GM23248 (cell line): ENCODE measurements at places on chromosomes 2 and 18. TPM values are rescaled to one million over a fixed set of nuclear protein-coding genes. Genes with fewer than 3 reads are reported as not detected.

The TEKT4 gene
- not detected in 2 replicates for total RNA-seq

The WNT6 gene
- not detected in 2 replicates for total RNA-seq

The SKA1 gene
- 5.6 and 8.8 TPM in 2 replicates for total RNA-seq

The C2orf72 gene
- 0.11 TPM in 1 of 2 replicates, not detected in the other for total RNA-seq

The RANBP2 gene
- total RNA-seq: 47.8 and 51.7 TPM in 2 replicates

The CNGA3 gene
- under 0.01 and 0.51 TPM in 2 replicates for total RNA-seq

The HOXD4 gene
- 2.5 and 7.8 TPM in 2 replicates for total RNA-seq

The RAB27B gene
- 0.13 and 0.54 TPM in 2 replicates for total RNA-seq

The AQP4 gene
- not detected in 2 replicates for total RNA-seq

DNA sequence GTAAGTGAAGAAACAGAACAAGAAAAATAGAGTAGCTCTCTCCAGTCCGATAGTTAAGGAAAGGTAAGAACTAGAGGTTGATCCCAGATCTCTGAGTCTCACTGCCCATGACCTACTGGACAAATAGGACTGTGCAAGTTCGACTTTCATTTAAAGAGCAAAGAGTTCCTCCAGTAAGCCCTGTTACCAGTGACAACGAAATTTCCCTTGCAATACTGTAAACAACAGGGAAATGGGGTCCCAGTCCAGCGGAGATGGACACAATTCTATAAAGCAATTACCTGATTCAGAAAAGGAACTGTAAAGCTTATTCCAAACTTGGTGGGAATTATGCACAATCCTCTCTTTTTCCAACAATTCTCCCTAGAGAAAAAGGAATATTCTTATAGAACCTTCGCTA, 65.9 kb downstream of the XDH start:
- H3K4me1 ChIP-seq: 0 out of 2 replicates have a peak, but pooled peaks cover 11% of the 10 kb centered on the region
- H3K27me3 ChIP-seq: no peaks in the 10 kb centered on the region
- no peaks in the 10 kb centered on the region for H3K36me3 ChIP-seq
- H3K27ac ChIP-seq: no peak overlapping the region

DNA sequence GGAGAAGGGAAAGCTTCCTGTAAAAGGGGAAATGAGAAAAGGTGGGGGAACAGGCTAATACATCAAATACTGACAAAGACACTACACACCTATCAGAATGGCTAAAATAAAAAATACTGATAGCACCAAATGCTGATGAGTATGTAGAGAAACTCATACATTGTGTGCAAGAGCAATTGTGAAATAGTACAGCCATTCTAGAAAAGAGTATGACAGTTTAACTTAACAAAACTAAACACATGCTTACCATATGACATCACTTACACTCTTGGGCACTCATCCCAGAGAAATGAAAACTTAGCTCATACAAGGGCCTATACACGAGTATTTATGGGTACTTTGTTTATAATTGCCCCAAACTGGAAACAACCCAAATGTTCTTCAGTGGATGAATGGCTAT, 53.4 kb downstream of the ZNF638 start:
- peaks cover 59% of the 10 kb centered on the region for H3K36me3 ChIP-seq
- no peaks in the 10 kb centered on the region for H3K27me3 ChIP-seq
- peak; percentile 77 for DNase-seq
- peaks cover 18% of the 10 kb centered on the region for H3K4me1 ChIP-seq
- no peak overlapping the region for H3K4me3 ChIP-seq

GRCh38 chr2:157497638-157498314, 53.9 kb upstream of the CYTIP start:
- no peaks in the 10 kb centered on the region for H3K4me1 ChIP-seq
- DNase-seq: peak; percentile 77
- H3K36me3 ChIP-seq: no peaks in the 10 kb centered on the region
- H3K27me3 ChIP-seq: no peaks in the 10 kb centered on the region
- H3K27ac ChIP-seq: no peak overlapping the region

- no peaks in the 10 kb centered on the region for H3K36me3 ChIP-seq
- no peak for DNase-seq
- H3K27me3 ChIP-seq: no peaks in the 10 kb centered on the region
- no peak overlapping the region for H3K27ac ChIP-seq
- no peaks in the 10 kb centered on the region for H3K4me1 ChIP-seq
- H3K4me3 ChIP-seq: no peak overlapping the region
Measured at GRCh38 chr2:68203587-68203986, 45.9 kb downstream of the PNO1 start.

DNA sequence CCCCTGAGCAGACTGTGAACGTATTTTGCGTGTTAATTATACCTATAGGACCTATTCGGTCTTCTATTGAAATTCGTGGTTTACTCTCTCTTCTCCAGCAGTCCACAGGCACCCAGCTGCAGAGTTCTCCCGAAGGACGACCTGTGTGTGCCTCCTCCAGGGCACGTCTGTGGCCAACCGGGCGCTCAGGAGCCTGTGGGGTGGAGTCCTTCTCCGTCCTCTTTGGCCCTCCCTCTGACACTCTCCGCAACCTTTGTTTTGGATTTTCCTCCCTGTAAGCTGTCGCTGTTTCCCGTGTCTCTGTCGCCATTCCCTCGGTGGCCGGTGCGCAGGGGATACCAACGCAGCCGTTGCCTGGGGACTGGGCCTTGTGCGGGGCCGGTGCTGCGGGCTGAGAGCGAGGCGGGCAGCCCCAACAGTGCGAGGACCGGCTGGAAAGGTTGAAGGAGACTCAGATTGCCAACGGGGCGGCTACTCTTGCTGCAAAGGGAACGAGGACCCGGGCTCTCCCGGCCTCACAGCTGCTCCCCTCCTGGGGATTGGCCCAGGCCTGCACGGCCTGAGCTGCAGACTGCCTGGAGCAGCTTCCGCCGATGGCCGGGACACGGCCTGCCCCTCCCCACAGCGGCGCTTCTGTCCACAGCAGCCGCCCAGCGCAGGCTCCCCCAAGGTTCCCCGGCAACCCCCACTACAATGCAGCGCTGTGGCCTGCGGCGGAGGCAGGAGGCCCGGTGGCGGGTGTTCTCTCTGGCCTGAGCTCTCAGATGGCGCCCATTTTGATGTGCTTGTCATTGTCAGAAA, 221.0 kb downstream of the MTX2 start:
- peaks cover 52% of the 10 kb centered on the region for H3K4me1 ChIP-seq
- peak overlapping the region; percentile 80 for H3K27ac ChIP-seq
- no peaks in the 10 kb centered on the region for H3K27me3 ChIP-seq
- H3K4me3 ChIP-seq: peak overlapping the region; percentile 53

DNA sequence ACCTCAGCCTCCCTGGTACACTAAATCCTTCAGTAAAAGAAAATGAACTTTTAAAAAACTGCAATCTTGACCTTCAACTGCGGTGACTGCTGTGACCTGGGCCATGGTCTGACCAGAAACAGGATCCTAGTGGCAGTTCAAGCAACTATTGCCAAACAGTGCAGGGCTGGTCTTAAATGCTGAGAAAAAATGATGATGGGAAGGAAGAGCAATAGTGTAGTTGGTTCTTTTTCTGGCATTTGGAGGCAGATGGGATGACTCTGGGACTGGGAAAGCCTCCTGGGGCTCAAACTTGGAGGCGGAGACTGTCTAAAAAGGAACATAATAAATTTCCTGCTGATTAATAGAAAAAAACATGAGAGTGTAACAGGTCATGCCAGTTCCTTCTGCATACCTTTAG, 45.4 kb downstream of the CHN1 start:
- peak; percentile 8 for DNase-seq
- H3K36me3 ChIP-seq: no peaks in the 10 kb centered on the region
- H3K4me3 ChIP-seq: no peak overlapping the region
- no peak overlapping the region for H3K27ac ChIP-seq
- no peaks in the 10 kb centered on the region for H3K4me1 ChIP-seq
- H3K27me3 ChIP-seq: no peaks in the 10 kb centered on the region

DNA sequence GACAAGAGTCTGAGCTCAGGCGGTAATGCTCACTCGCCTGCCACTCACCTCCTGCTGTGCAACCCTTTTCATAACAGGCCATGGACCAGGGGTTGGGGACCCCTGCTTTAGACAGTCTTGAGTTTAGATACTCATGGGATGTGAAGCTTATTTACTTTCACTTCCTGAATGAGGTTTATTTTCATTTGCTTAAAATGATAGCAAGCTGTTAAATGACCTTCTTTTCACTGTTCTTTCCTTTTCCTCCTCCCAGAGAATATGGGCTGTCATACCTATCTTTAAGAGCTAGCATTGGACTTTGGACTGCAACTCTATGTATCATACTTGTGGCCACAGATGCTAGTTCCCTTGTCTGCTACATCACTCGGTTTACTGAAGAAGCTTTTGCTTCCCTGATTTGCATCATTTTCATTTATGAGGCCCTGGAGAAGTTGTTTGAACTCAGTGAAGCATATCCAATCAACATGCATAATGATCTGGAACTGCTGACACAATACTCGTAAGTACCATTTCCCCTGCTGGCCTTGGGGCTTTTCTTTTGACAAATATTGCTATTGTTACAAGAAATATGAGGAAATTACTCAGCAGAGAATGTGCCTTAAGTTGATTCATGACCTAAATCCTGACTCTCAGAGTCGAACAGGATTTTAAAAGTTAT, 168.5 kb downstream of the DPP4 start:
- H3K27ac ChIP-seq: no peak overlapping the region
- H3K27me3 ChIP-seq: no peaks in the 10 kb centered on the region
- H3K4me1 ChIP-seq: no peaks in the 10 kb centered on the region
- no peak overlapping the region for H3K4me3 ChIP-seq
- DNase-seq: no peak

GRCh38 chr2:54763636-54764291, 40.3 kb downstream of the EML6 start:
- H3K36me3 ChIP-seq: no peaks in the 10 kb centered on the region
- H3K4me1 ChIP-seq: peaks cover 13% of the 10 kb centered on the region
- no peak for DNase-seq
- no peaks in the 10 kb centered on the region for H3K27me3 ChIP-seq

DNA sequence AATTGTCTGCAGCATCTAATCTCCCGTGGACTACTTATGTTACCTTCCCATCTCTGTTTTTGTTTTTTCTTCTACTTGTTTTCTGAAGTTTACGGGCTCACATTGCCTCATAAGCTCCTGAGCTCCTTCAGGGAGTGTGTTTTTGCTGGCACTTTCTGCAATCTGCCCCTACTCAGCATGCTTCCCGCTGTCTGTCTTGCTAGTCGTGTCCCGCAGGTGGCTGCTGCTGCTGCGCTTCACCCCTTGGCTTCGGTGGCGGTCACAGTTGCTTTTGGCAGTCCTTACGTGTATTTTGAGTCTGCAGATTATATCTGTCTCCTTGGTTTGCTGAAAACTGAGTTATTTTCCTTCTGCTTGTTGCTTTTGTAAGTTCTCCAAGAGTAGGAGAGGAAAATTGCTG, 37.3 kb downstream of the FER1L5 start:
- no peak for DNase-seq
- H3K4me1 ChIP-seq: no peaks in the 10 kb centered on the region
- H3K27ac ChIP-seq: no peak overlapping the region
- no peaks in the 10 kb centered on the region for H3K36me3 ChIP-seq
- no peak overlapping the region for H3K4me3 ChIP-seq
- H3K27me3 ChIP-seq: no peaks in the 10 kb centered on the region

- peaks cover 53% of the 10 kb centered on the region for H3K36me3 ChIP-seq
- H3K4me1 ChIP-seq: peaks cover 27% of the 10 kb centered on the region
- no peaks in the 10 kb centered on the region for H3K27me3 ChIP-seq
Measured at GRCh38 chr18:49486953-49487710, at the start of gene C18orf32. Gene C18orf32, minus strand, starts transcription at chr18:49487234. Its CDS starts 3,486 bp downstream, at chr18:49483748.

DNA sequence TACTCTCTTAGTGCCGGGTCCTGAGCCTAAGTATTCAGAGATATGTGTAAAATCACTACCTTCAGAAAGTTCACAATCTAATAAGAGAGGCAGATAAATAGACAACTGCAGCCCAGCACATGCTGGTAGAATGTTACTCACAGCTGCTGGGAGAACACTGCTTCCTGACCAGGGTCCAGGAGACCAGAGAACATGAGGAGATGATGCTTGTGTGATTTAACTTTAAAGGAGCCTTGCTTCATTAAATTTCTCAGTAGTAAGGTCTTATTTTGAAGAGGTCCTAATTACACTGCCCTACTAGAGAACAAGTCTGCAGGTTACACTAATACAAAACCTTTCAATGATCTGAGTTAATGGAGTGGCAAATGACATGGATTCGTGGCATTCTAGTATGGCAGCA, 209.9 kb upstream of the TRIB2 start:
- H3K4me1 ChIP-seq: peaks cover 46% of the 10 kb centered on the region

DNA sequence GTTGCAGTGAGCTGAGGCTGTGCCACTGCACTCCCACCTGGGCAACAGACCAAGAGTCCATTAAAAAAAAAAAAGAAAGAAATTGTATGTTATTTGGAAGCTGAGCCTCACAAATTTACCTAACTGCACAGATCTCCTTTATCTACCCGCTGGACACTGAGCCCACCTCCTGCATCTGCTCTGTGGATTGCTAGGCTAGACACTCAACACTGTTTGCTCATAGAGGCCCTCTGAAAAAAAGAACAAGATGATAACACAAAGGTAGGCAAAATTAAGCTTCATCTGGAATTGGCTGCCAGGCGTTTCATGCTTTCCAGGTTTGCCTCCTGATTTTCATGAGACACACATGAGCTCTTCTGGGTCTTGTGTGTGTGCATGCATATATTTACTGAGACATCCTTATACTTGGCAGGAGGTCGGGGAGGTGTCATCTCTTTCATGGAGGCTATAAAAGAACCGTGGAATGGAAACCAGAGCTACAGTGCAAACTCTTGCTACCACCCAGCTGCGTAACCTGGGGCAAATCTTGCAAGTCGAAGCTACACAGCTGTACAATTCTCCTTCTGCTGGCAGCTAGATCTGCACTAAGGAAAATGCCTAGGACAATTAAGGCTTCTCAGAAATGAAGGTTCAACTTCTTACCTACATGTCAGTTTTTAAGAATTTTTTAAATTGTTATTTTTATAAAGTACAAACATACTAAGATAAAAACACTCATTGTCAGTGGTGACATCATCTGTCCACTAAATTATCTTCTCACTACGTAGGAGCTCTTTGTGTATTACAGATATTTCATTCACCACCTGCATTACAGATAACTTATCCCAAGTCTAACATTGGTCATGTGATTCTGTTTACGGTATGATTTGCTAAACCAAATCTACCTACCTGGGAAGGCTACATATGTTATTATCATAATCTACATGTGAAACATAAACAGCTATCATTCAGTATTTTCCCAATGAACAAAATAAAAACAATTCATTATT, 63.1 kb downstream of the CABYR start:
- no peak for DNase-seq
- H3K4me1 ChIP-seq: no peaks in the 10 kb centered on the region
- H3K27me3 ChIP-seq: no peaks in the 10 kb centered on the region
- H3K4me3 ChIP-seq: no peak overlapping the region
- H3K27ac ChIP-seq: no peak overlapping the region
- H3K36me3 ChIP-seq: no peaks in the 10 kb centered on the region

- H3K27ac ChIP-seq: no peak overlapping the region
- H3K4me1 ChIP-seq: no peaks in the 10 kb centered on the region
- peak; percentile 26 for DNase-seq
Measured at GRCh38 chr2:212249451-212249850, 289.2 kb downstream of the ERBB4 start.

GRCh38 chr2:9247177-9247576, 40.6 kb downstream of the ASAP2 start:
- H3K4me1 ChIP-seq: peaks cover 50% of the 10 kb centered on the region
- no peaks in the 10 kb centered on the region for H3K36me3 ChIP-seq
- H3K27me3 ChIP-seq: no peaks in the 10 kb centered on the region
- DNase-seq: no peak
- H3K4me3 ChIP-seq: no peak overlapping the region
